Activated T-helper 1 cell treated with Interleukin-2 at 50 U/mL for 16 hours (primary cell): ENCODE measurements at places on chromosomes 6 and 20.

DNA sequence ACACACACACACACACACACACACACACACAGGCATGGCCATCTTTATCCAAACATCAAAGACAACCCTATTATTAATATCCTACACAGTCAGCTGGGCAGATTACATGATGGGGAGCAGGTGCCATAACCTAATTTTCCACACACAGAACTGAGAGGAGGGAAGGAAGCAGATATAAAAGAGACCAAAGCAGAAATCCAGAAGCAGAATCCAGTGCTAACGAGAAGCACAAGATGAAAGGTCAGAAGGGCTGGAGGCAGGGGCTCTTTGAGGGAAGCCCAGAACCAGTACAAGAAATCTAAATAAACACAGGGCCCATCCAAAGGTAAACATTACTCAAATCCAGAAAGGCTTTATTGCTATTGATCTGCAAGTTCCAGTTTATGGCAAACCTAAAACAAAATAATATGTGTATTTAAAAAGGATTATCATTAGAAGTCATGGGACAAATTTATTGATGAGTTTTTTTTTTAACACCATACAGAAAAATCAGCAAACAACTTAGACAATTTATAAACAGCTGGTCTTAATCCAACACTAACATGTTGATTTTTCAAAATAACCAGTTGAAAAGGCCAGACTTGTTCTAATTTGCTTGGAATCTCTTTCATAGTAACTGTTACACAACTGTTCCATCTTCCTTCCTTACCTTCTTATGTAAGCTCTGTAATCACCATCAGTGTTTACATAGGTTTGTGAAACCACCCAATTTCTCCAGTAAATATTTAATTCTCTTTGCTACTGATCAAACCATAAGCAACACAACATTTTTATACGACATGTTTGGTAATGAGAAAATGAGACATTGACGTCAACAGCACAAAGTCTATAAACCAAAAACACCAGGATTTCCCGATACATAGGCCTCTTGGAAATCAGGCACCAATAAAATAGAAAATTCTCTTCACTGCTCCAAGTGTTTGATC is 34.2 kb downstream of the SLC23A2 start:
- DNase-seq: no peak

GRCh38 chr6:157218371-157219198 is 104.7 kb downstream of the TMEM242 start:
- DNase-seq: no peak

DNA sequence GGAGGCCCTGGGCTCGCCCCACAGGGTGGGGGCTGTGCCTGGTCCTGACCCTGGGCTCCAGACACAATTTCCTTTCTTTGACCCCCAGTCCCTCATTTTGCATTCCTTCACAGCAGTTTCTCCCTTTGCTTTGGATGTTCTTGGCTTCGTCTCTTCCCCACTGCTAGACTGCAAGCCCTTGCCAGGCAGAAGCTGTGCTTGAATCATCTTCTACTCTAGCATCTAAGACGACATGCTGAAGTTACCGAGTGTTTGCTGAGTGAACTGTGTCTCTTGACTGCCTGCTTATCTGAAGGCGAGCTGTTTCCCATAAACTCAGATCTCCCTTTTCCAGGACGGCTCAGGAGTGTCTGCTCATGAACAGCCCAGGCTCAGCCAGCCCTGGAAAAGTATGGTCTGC is 14.3 kb upstream of the SYNDIG1 start:
- no peak for DNase-seq

DNA sequence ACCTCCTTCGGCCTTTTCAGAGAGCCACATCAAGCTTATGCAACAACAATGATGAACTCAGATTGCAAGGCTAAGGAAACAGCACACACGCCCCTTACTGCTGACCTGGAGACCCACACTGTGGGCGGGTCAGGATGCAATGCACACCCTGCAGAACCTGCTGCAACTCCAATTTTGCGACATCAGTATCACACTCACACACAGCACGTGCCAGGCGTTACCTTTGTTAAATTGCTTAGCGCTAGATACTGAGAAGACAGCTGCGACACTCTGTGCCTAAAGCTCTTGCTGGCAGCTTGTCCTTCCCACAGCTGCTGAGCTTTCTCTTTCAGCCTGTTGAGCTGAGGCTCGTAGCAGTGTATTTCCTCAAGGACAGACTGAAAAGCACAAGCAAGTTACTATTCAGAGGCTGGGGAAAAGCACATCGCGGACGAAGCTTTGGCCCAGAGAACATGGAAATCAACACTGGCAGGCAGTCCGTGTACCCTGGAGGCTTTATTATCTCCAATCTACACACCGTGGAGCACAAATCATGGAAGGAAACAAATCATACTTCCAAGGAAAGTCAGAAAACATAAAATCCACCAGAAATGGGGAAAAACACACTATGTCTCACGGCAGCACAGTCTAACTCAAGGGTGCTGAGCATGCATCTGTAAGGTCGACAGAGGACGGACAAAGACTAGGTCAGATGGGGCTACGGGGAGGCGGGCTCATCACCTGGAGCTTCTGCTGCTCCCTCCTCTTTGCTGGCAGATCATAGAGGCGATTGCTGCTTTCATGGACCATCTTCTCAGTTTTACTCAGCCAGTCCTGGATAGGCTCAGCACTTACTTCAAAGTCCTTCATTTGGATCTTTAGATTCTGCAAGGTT is 268.2 kb downstream of the SYNE1 start:
- no peak for DNase-seq

DNA sequence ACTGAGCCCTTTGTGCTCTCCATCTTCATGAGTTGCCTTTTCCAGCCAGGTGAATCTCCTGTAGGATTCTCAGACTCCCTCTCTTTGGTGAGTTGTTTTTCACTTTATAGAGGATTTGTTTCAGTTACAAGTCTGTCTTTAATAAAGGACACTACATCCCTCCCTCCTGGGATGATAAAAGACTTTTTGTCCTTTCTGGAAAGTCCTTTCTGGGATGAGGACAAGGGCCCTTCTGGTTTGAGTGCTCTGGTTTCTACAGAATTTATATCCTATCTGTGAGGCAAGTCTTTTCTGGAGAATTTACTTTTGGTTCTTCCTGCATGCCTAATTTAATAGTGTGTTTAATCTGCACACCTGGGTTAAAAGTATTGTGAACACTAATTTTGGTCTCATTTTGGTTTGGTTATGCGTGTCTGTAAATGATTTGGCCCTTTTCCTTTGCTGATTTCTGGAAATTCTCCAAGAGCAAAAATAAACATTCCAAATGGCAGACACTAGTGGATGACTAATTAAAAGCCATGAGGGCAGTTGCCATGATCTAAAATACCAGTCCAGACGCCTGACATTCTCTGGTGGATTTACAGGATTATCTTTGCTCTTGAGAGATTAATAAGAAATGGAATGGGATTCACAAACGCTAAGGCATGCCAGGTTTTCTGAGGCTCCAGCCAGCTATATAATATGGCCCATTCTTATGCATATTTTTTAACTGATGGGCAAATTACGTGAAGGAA is 44.8 kb downstream of the TCP11 start:
- DNase-seq: no peak

DNA sequence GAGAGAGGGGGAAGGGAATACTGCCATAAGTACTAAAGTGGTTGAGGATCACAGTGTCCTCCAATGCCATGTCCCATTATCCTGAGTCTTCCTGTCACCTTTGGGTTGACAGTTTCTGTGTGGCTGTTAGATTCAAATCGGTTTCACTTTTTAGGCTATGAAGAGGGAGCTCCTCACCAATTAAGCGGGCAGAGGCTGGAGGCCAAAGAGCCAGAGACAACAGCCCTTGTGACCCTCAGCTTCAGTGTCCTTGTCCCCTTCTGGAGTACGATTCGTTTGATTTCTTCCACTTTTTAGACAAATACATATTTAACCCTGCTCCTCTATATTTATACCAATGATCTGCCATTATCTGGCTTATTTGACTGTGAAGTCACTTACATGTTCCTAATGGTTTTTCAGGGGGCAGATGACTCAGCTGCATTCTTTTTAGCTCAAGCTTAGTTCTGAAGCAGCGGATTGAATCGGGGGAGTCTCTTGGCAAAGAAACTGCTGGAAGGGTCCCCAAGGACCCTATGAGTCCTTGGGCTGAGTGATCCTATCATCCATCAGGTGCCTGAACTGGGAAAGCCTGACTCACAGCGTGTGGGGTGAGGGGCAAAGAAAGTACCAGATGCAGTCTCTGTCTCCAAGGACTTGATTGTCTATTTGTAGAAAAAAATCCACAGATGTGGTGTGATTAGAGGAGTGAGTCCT is 18.2 kb downstream of the FERMT1 start:
- DNase-seq: no peak

DNA sequence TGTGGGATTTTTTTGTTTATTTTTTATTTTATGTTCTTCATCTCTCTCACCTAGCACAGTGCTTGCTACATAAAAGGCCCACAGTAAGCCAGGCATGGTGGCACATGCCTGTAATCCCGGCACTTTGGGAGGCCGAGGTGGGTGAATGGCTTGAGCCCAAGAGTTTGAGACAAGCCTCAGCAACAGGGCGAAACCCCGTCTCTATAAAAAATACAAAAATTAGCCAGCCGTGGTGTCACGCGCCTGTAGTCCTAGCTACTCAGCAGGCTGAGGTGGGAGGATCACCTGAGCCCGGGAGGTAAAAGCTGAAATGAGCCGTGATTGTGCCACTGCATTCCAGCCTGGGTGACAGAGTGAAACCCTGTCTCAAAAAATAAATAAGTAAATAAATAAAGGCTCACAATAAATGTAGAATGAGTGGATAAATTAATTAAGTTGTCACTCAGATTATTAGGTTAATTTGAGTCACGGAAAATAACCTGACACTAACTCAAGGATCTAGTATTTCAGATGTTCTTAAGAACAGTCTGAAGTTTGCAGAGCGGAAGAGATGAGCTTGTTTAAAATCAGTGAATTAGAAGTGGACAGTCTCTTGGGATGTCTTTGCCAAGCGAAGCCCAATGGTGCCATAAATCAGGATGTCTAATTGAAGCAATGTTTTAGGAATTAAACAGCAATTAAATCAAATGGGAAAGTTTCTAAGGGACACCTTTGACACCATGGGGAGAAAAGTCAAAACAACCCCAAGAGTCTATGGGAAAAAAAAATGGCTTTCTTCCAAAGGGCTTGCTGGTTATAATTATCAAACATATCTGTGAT is 214.4 kb downstream of the ZNF217 start:
- DNase-seq: no peak

DNA sequence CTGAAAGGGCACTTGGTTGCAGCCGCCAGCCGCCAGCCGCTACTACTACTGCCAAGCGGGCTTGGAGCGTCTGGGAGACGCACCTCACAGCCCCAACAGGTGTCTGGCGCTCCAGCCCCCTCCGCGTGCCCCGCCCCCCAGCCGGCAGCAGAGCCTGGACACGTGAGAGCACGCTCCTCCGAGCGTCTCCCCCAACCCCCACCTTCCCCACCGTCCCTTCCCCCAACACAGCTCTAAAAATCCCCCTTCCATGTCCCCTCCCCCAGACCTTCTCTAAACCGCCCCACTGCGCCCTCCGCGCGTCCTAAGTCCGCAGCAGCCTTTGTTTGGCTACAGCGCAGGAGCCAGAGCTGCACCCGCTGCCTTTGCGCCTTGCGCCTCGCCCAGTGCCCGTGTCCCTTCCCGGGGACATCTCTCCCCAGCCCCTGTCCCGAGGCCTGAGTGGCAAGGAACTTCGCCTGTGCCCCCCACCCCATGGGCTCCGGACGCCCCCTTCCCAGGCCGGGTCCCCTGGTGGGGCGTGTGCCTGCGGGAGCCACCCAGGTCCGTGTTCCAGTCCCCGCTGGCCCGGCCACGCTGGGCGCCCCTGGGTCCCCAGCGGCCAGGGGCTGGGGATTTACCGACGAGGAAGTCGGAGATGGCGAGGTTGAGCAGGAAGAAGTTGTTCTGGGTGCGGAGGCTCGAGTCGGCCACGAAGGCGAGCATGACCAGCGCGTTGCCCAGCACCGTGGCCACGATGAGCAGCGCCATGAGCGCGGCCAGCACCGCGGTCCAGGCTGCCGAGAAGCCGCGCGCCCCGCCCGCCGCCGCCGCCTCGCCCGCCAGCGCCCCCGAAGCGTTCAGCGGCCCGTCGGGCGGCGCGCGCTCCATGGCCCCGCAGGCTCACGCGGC is 732 bp downstream of the HRH3 start:
- DNase-seq: no peak

- no peak for DNase-seq
These were observed 106.9 kb downstream of the SLC22A3 start for GRCh38 chr6:160455081-160455480.

- DNase-seq: no peak
These were observed 124.1 kb downstream of the FOXO3 start for GRCh38 chr6:108684771-108685329.

DNA sequence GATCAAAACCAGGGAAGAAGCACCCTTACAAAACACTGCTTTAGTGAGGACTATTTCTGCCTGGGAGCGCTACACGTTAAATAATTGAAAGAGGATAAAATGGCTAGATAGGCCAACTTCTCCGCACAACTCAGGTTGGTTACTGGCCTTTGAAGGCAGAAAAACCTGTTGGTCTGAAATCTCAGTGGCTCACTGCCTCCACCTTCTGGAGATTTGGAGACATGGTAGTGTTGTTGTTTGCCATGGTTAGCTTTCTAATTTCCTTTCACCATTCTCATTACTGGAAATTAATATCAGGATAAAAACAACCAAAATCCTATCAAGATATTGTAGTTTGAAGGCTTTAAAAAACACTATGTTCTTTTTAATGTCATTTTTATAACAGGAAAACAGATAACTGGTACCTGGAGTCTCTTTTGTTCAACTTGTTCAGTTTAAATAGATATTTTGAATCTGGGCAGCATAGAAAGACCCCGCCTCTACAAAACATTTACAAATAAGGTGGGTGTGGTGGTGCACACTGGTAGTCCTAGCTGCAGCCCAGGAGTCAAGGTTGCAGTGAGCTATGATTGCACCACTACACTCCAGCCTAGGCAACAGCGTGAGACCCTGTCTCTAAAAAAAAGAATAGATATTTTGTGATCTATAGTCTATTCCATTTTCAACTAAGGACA is 27.5 kb upstream of the BCLAF1 start:
- peak; percentile 29 for DNase-seq

GRCh38 chr6:147177286-147177685 is 26.9 kb upstream of the STXBP5 start:
- no peak for DNase-seq

GRCh38 chr20:13868331-13868730 is 83.5 kb downstream of the NDUFAF5 start:
- DNase-seq: no peak

DNA sequence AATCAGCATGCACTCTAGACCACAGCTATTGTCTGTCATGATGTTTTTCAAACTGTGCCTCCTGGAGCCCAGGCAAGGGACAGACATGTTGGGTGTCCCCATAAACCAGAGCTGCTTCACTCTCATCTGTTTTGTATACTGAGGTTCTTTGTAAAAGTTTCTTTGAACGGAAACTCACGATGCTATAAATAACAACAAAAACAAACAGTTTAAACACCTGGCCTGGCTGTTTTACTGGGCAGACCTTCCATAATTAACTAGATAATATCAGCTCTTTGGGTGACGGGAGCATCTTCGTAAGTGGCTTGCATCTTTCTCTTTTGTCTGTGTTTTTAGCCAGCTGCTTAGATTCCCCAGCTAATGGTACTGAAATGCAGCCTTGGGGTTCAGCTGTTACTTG is 190.3 kb downstream of the ZDHHC14 start:
- no peak for DNase-seq
